Pancreas (tissue), 10 donors: ENCODE measurements at places on chromosomes 16 and 17.
A peak's percentile ranks its signal among the peaks of the same experiment; 100 is the strongest.

GRCh38 chr17:17957584-17957916, 14.7 kb downstream of the TOM1L2 start:
- H3K27ac ChIP-seq, result no peak overlapping the region
- peaks cover 32% of the 10 kb centered on the region for H3K4me1 ChIP-seq
- no peak overlapping the region for H3K4me3 ChIP-seq
- no peaks in the 10 kb centered on the region for H3K36me3 ChIP-seq

DNA sequence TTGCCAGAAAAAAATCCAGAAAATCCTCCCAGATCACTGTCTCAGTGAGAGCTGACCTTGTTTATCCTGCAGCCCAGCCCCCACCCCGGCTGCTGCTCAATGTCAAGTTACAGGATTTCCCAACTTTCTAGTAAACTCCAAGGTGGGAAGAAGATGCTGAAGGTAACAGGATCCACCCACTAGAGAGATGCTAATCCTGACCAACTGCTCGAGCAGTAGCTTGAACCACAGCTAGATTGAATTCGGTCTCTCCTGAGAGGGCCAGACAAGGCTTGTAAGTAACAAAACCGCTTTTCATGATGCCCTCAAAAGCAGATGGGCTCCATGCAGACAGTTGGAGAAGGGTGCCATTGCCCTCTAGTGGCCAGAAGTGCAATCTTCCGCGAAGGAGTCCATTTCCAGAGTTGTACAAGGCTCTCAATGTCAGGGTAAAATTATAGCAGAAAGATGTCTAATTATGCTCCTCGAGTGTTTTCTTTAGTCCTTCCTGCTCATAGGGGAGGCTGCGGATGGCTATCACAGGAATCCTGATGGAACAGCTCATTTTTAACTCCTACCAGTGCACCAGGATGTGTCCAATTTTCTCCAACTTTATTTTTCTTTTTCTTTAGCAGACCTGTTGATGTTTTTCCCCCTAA, 3.9 kb downstream of the CDH11 start:
- peaks cover 10% of the 10 kb centered on the region for H3K27me3 ChIP-seq
- no peak overlapping the region for H3K27ac ChIP-seq
- DNase-seq, result peak; percentile 33

DNA sequence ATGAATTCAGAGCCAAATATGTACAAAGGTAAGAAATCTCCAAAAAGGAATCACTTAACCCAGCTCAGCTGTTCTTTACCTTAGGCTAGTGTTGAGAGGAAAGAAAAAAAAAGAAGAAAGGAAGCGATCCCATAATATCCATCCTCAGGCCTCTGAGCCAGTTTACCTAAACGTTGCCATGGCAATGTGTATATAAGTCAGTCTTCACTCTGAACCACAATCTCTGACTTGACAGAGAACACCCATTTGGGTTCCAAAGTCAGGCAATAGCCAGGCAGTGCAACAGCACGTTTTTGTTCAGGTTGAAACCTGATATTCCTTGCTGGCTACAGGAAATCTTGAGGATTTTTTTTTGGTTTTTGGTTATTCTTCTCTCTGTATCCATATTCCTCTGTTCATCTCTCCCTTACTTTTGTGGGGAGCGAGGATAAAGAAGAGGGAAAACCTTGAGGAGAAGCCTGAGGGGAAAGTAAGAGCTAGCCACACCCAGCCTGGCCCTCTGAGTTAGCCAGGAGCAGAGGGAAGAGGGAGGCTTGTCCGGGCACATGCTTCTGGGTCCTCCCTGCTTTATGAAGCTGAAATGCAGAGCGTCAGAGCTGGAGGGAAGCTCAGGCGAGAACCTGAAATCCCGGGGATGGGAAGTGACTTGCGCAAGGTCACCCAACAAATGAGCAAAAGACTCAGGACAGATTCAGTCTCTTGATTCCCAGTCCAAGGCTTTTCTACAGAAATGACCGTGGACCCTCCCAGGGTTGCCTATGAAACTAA, 152.7 kb downstream of the SOX9 start:
- no peaks in the 10 kb centered on the region for H3K27me3 ChIP-seq
- no peak overlapping the region for H3K27ac ChIP-seq
- no peak for DNase-seq
- H3K4me1 ChIP-seq, result no peaks in the 10 kb centered on the region
- no peaks in the 10 kb centered on the region for H3K36me3 ChIP-seq

DNA sequence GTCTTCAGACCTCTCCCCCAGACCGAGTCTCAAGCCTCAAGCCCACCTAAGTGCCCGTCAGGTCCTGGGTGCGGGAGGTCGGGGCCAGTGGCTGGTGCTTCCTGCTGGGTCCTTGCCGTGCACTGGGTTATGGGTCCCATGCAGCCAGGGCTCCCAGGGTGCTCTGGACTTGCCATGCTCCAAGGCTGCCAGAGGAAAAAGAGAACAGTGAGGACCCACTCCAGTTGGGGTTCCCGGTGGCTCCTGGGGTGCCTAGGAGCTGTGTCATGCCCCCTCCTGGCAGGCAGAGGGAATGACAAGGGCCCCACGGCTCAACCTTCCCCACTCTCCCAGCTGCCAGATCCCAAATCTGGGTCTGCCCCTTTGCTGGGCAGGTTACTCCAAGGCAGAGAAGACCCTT, 3.8 kb downstream of the SNX20 start:
- H3K4me1 ChIP-seq, result no peaks in the 10 kb centered on the region
- no peaks in the 10 kb centered on the region for H3K36me3 ChIP-seq
- no peak for DNase-seq
- H3K27ac ChIP-seq, result no peak overlapping the region
- H3K4me3 ChIP-seq, result no peak overlapping the region

GRCh38 chr17:55734128-55734781, 11.6 kb upstream of the TMEM100 start:
- no peaks in the 10 kb centered on the region for H3K27me3 ChIP-seq
- no peak overlapping the region for H3K4me3 ChIP-seq
- H3K4me1 ChIP-seq, result no peaks in the 10 kb centered on the region
- no peaks in the 10 kb centered on the region for H3K36me3 ChIP-seq
- no peak overlapping the region for H3K27ac ChIP-seq
- no peak for DNase-seq

- H3K36me3 ChIP-seq, result no peaks in the 10 kb centered on the region
- no peak overlapping the region for H3K27ac ChIP-seq
- H3K27me3 ChIP-seq, result peaks cover 11% of the 10 kb centered on the region
- DNase-seq, result no peak
- H3K4me1 ChIP-seq, result no peaks in the 10 kb centered on the region
These were observed 76.9 kb downstream of the WSCD1 start for GRCh38 chr17:6147042-6147441.

- peaks cover 26% of the 10 kb centered on the region for H3K4me1 ChIP-seq
- no peak for DNase-seq
- no peak overlapping the region for H3K4me3 ChIP-seq
- no peaks in the 10 kb centered on the region for H3K36me3 ChIP-seq
- H3K27me3 ChIP-seq, result no peaks in the 10 kb centered on the region
These were observed 115.1 kb downstream of the ZFHX3 start for GRCh38 chr16:72932677-72933335.

- no peaks in the 10 kb centered on the region for H3K27me3 ChIP-seq
- H3K27ac ChIP-seq, result peak overlapping the region; percentile 33
- peaks cover 23% of the 10 kb centered on the region for H3K4me1 ChIP-seq
- no peaks in the 10 kb centered on the region for H3K36me3 ChIP-seq
These were observed 882 bp downstream of the SCARF1 start for GRCh38 chr17:1644493-1645206.

- H3K27me3 ChIP-seq, result no peaks in the 10 kb centered on the region
- H3K4me1 ChIP-seq, result no peaks in the 10 kb centered on the region
- H3K36me3 ChIP-seq, result no peaks in the 10 kb centered on the region
- DNase-seq, result no peak
- no peak overlapping the region for H3K4me3 ChIP-seq
These were observed 81.7 kb upstream of the MSI2 start for GRCh38 chr17:57174591-57174990.

- no peaks in the 10 kb centered on the region for H3K4me1 ChIP-seq
- no peaks in the 10 kb centered on the region for H3K36me3 ChIP-seq
- no peaks in the 10 kb centered on the region for H3K27me3 ChIP-seq
- no peak overlapping the region for H3K4me3 ChIP-seq
- DNase-seq, result no peak
- no peak overlapping the region for H3K27ac ChIP-seq
These were observed 63.5 kb upstream of the PHOSPHO1 start for GRCh38 chr17:49294122-49294521.

DNA sequence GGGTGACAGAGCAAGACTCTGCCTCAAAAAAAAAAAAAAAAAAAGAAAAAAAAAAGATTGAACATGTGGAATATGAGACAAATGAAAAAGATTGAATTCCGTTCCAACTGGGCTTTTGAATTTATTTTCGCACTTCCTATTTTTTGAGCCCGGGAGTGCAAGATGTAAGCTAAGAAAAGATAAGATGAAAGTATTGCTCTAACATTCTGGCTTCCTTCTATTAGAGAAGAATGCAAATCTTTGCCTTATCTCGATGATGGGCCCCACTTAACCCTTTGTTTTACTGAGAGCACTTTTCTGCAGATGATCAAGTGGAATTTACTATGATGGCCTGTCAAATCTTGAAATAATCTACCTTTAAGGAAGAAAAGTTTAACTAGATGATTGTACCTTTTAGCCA, 96.3 kb downstream of the WWOX start:
- no peak overlapping the region for H3K4me3 ChIP-seq
- H3K4me1 ChIP-seq, result peaks cover 5% of the 10 kb centered on the region
- DNase-seq, result no peak
- no peaks in the 10 kb centered on the region for H3K27me3 ChIP-seq

DNA sequence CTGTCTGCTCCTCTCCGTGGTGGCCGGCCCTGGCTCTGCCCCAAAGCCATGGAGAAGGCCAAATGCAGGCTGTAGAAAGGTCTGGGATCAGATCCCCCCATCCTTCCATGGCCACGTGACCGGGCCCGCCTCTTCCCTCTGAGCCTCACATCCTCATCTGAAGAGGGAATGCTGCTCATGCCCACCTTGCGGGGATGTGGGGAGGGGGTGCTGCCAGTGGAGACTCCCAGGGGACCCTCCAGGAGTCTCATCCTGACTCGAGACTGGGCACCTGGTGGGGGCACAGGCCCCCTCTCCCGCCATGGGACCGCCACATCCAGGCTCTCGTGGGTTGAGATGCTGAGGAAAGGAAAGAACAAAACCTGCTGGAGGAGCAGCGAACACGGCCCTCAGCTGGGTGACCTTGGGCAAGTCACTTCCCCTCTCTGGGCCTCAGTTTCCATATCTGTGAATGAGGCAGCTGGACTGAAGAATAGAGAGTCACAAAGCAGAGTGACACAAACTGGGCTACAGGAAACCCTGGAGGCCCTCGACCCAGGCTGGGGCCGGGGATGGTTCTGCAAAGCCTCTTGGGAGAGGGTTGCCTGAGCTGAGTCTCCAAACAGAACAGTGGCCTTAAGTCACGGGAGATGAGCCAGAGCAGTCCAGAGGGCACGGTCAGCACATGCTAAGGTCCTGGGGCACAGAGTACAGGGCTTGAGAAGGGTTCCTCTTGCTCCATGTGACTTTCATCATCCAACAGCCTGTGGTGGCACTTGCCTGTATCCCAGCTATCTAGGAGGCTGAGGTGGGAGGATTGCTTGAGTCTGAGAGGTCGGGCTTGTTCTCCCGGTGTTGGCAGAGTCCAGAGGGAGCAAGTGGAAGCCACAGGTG, 30.1 kb downstream of the SOCS1 start:
- H3K36me3 ChIP-seq, result no peaks in the 10 kb centered on the region
- H3K4me3 ChIP-seq, result no peak overlapping the region
- no peak overlapping the region for H3K27ac ChIP-seq
- no peaks in the 10 kb centered on the region for H3K27me3 ChIP-seq

- no peak overlapping the region for H3K4me3 ChIP-seq
- no peak overlapping the region for H3K27ac ChIP-seq
- no peaks in the 10 kb centered on the region for H3K27me3 ChIP-seq
- DNase-seq, result no peak
These were observed 1417.9 kb upstream of the GOT2 start for GRCh38 chr16:60151987-60152386.

DNA sequence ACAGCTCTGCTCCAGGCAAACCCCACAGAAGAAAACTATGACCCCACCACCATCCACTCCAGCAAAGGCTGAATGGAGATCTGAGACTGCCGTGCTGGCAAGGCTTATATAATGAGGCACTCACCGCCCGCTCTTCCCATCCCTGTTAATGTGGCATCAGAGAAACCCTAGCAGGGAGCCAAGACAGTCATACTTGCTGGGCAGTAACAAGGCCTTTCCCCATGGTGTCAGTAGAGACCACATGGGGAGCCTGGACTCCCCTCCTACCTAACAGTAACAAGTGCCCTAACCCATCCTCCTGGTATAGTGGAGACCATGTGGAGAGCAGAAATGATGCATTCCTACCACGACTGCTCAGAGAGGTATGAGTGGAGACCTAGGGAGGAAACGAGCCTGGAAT, 235.2 kb downstream of the C16orf78 start:
- no peak overlapping the region for H3K27ac ChIP-seq
- no peaks in the 10 kb centered on the region for H3K36me3 ChIP-seq
- no peak overlapping the region for H3K4me3 ChIP-seq
- DNase-seq, result no peak
- no peaks in the 10 kb centered on the region for H3K4me1 ChIP-seq

DNA sequence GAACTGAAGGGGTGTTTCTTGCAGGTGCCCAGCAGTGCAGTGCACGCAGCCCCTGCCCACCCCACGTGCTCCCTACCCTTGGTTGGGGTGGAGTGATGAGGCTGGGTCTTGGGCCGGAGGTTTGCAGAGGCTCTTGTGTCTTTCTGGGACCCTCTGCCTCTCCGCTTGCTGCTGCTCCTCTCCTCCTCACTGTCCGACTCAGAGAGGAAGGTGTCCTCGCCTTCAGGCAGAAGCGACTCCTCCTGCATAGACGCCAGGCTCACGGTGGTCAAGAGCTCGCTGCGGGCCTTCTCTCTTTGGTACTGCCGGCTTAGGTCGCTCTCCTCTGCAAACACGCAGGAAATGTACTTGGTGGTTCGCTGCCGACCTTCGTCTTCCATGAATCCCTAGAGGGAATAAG, 42.9 kb downstream of the GTF3C1 start:
- H3K4me3 ChIP-seq, result no peak overlapping the region
- H3K36me3 ChIP-seq, result peaks cover 85% of the 10 kb centered on the region
- H3K27me3 ChIP-seq, result no peaks in the 10 kb centered on the region
- H3K27ac ChIP-seq, result no peak overlapping the region
- H3K4me1 ChIP-seq, result no peaks in the 10 kb centered on the region
- DNase-seq, result no peak

DNA sequence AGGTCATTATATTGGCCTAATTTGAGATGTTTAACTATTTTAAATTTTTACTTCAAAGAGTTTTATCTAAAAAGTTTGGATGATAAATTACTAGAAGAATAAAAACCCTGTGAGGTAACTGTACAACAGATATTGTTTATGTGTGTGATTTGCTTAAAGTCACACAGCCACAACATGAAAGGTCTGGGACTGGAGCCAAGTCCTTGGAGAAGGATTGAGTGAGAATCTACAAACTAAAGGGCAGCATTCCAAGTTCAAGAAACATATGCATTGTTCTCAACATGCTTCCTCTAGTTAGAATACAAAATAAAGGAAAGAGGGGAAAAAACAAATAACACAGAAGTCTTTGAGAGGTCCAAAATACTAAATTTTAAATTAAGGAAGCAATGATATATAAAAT, 131.5 kb upstream of the MON1B start:
- no peak overlapping the region for H3K27ac ChIP-seq
- peak; percentile 12 for DNase-seq
- H3K27me3 ChIP-seq, result no peaks in the 10 kb centered on the region
- no peaks in the 10 kb centered on the region for H3K4me1 ChIP-seq
- no peaks in the 10 kb centered on the region for H3K36me3 ChIP-seq
- no peak overlapping the region for H3K4me3 ChIP-seq

- no peak overlapping the region for H3K4me3 ChIP-seq
- no peak for DNase-seq
These were observed 22.4 kb upstream of the DYNLRB2 start for GRCh38 chr16:80518436-80518835.

GRCh38 chr17:56440419-56440818, 153.1 kb upstream of the NOG start:
- H3K4me1 ChIP-seq, result no peaks in the 10 kb centered on the region
- H3K4me3 ChIP-seq, result no peak overlapping the region
- H3K36me3 ChIP-seq, result no peaks in the 10 kb centered on the region
- DNase-seq, result no peak
- no peaks in the 10 kb centered on the region for H3K27me3 ChIP-seq
